Stimulated activated naive CD8-positive, alpha-beta T cell treated with anti-CD3 and anti-CD28 coated beads, Interleukin-15, amount 100 ng/mL, for 72 hours (primary cell): ENCODE measurements at places on chromosomes 4 and X.

GRCh38 chrX:110145854-110146253 is 142.9 kb downstream of the TMEM164 start:
- no peak for DNase-seq

GRCh38 chr4:41058426-41058825 is 155.9 kb downstream of the APBB2 start:
- DNase-seq = no peak

GRCh38 chr4:30714408-30715031 is 5.6 kb upstream of the PCDH7 start:
- no peak for DNase-seq

GRCh38 chrX:48626401-48627298 is 29.4 kb downstream of the WDR13 start:
- no peak for DNase-seq

- peak; percentile 1 for DNase-seq
These were observed 107.5 kb downstream of the VSIG4 start for GRCh38 chrX:65932173-65933084.

DNA sequence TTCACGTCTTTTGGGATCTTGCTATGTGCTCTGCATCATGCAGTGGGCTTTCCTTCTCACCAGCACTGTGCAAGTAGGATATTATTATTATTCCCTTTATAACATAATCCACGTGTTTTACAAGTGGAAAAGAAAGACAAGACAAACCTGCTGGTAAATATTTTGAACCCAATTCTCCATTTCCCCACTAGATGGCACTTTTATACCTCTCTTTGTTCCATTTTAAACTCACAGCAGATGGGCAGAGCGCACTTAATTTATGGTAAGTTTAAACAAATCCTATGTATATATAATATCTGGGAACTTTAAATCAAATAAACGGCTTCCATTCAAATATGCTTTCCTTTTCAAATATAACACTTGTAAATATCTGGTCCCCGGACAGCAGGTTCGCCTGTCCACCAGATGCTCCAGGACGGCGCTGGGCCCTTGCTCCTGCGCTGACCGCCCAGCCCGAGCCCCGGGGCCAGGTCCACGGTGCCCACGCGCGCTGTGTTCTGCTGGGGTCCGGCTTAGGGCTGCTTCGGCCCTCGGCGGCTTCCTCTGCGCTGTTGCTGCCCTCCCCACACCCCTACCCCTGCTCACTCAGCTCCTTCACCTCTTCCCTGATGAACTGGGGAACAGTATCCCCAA is 31.1 kb downstream of the F11 start:
- DNase-seq = peak; percentile 12

DNA sequence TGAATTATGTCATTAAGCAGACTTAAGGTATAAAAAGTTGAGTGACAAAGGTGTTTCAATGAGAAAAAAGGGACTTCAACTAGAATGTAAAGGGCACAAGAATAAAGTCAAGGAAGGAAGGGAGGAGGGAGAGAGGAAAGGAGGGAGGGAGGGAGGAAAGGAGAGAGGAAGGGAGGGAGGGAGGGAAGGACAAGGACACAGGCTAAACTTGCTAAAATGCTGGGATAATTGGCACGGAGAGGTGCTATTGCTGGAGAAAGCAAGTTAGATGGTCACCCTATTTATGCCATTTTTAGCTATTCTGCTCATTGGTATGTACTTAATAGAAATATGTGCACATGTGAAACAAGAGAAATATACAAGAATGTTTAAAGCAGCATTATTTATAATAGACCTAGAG is 44.9 kb upstream of the SPP1 start:
- DNase-seq = no peak

DNA sequence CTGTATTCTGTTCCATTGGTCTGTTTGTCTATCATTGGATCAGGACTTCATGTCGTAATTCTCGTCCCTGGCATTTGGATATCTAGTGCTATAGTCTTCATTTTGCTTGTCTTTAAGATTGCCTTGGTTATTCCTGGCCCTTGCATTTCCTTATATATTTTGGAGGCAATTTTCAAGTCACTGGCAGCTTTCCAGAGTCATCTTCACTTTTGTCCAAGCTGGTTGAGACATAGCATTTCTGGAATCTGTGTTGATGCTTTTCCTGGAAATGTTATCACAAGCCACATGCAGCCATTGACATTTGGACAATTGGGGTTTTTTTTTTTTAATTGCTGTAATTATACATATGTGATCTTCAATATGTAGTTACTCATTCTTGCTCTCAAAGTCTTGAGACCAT is 45.2 kb upstream of the HGFAC start:
- DNase-seq = no peak

GRCh38 chr4:187849556-187850225 is 145.9 kb upstream of the ZFP42 start:
- DNase-seq = no peak
